ENCODE measurements at places on chromosomes 5 and 9. TPM values are rescaled to one million over a fixed set of nuclear protein-coding genes. Genes with fewer than 3 reads are reported as not detected.

TSLP gene
- not detected for total RNA-seq

DAB2IP gene
- total RNA-seq, result 13.2 TPM

C9orf153 gene
- total RNA-seq, result not detected

CNTNAP3 gene
- total RNA-seq, result 11.2 TPM

JMY gene
- total RNA-seq, result 3.4 TPM

UNC5A gene
- 0.28 TPM for total RNA-seq

DMRT3 gene
- not detected for total RNA-seq

CDC20B gene
- not detected for total RNA-seq

IL7R gene
- 0.46 TPM for total RNA-seq

ARL10 gene
- 0.09 TPM for total RNA-seq

PCDHGA9 gene
- 0.04 TPM for total RNA-seq

AGXT2 gene
- not detected for total RNA-seq

ENTREP1 gene
- 0.71 TPM for total RNA-seq

N4BP3 gene
- total RNA-seq, result 1.1 TPM

PCDHAC1 gene
- 1.9 TPM for total RNA-seq

IGIP gene
- total RNA-seq, result 0.90 TPM

LCN6 gene
- not detected for total RNA-seq

RAI14 gene
- total RNA-seq, result 94.8 TPM

PIP5K1B gene
- not detected for total RNA-seq

JAKMIP2 gene
- not detected for total RNA-seq

LCN10 gene
- total RNA-seq, result not detected

CCDC152 gene
- not detected for total RNA-seq

LVRN gene
- total RNA-seq, result 0.09 TPM

LIFR gene
- total RNA-seq, result 6.5 TPM

IL5 gene
- total RNA-seq, result not detected

APBA1 gene
- 0.51 TPM for total RNA-seq

TAF11L3 gene
- not detected for total RNA-seq

TAF11L5 gene
- total RNA-seq, result not detected
